Muscle of arm (tissue), 14 donors: ENCODE measurements at places on chromosomes 2 and 18. TPM values are rescaled to one million over a fixed set of nuclear protein-coding genes. Genes with fewer than 3 reads are reported as not detected.
A peak's percentile ranks its signal among the peaks of the same experiment; 100 is the strongest.

The FNDC4 gene
- 8.0 TPM for polyA plus RNA-seq

The ABCG5 gene
- polyA plus RNA-seq = 0.05 TPM

The DNAJC5G gene
- polyA plus RNA-seq = not detected

The CYP27A1 gene
- 10.3 TPM for polyA plus RNA-seq

The SLC30A3 gene
- polyA plus RNA-seq = 0.67 TPM

The LRP1B gene
- polyA plus RNA-seq = 2.2 TPM

The POTEJ gene
- 0.06 TPM for polyA plus RNA-seq

The LONRF2 gene
- 1.3 TPM for polyA plus RNA-seq

DNA sequence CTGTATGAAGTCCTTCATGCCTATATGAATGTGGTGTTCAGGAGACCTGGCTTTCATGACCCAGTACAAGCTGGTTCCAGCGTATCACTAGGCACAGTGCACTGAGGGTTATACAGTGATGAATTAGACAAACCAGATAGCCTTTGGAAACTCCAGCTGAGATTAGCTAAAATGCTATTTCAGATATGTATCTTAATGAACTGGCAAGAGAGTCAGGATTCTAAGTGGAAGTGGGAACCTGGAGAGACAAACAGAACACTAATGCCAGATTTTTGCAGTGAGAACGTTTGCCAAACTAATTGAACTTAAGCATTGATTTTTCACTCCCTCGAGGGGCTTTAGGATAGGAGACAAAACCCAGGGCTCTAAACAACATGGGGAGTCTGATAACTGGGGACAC is 66.1 kb upstream of the EMILIN2 start:
- no peak for DNase-seq

DNA sequence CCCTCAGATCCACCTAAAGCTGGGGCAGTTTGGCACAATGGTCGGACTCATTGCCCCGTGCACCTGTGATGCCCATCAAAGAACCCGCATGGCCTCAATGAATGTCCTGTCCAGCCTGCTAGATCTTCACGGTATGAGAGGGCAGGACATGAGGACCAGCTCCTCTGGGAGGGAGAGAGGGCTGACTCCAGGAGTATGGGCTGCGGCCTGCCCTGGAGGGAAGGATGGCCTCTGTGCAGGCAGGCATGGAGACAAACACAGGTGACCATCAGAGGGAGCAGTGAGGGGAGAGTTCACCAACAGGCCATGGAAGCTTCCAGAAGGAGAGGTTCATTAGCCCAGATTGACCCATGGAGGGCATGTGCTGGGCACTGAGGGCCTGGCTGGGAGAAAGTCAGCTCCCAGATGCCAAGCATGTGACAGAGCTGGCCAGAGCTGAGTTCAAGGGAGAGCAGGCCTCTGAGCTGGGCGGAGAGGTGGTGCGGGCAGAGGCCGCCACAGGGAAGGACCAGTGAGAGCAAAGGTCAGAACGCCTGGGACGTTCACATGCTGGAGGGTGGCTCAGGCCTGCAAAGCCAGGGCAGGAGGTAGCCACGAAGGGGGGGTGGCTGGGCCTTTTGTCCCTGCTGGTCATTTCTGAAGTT is 36.2 kb downstream of the HJURP start:
- no peak for DNase-seq

DNA sequence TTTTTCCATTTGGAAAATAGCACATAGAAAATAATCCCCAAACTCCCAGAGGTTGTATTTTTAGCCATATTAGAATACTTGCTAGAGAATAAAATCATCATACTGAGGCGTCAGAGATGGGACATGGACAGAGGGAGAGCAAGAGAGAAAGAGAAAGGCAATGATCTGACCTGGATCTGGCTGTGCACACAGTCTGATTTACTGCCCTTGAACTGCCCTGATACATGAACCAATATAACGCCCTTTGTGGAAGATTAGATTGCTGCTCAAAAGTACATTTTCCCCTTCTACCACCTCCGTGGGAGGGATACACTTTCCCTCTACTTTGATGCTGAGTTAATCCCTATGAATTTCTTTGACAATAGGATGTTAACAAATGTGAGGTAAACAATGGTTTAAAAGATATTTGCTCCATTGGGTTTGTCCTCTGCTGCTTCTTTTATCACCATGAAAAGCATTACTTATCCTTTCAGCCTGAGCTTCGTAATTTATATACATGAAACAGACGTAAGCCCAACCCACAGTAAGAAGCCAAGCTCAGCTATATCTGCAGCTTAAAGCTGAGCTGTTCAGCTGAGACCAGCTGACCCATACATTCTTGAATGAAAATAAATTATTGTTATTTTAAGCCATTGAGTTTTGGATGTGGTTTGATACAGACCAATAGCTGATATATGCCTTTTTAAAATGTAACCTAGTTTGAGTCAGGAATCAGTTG is 1664.6 kb upstream of the CELF4 start:
- no peak for DNase-seq

DNA sequence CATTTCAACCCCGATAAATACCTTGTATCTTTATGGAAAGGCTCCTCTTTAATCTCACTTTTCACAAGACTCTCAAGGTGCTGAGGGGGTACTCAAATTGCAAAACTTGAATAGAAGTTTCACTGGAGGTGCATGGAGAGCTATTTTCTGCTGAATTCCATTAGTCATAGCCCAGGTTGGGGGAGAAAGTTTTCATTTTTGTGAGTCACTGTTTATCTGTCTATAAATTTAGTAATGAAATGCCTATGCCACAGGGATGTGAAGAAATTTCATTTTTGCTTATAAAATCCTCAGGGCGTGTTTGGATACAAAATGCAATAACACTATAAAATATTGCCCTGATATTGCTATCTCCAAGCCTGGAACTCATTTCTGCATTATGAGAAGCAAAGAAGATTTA is 346.3 kb downstream of the LRATD1 start:
- DNase-seq = no peak

DNA sequence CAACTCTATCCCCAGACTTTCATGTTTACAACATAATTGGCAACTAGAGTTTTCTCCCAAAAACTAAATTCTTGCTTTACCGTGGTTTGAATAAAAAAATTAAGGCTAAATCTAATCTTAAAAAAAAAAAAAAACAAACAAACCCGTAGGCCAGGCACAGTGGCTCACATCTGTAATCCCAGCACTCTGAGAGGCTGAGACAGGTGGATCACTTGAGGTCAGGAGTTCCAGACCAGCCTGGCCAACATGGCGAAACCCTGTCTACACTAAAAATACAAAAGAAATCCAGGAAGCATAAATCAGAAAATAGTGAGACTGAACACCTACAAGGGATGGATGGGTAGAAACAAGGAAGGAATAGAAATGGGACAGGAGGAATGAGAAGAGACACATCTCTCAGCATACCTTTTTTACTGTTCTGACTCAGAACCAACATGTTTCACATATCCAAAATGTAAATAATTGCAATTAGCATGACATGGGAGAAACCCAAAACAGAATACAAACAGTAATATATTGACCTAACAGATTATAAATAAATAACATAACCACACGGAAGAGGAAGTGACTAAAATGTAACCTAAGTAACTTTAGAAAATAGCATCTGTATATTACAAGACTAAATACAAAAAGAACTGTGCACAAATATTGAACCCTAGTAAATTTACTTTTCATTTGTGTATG is 17.5 kb downstream of the MGAT4A start:
- DNase-seq = no peak

DNA sequence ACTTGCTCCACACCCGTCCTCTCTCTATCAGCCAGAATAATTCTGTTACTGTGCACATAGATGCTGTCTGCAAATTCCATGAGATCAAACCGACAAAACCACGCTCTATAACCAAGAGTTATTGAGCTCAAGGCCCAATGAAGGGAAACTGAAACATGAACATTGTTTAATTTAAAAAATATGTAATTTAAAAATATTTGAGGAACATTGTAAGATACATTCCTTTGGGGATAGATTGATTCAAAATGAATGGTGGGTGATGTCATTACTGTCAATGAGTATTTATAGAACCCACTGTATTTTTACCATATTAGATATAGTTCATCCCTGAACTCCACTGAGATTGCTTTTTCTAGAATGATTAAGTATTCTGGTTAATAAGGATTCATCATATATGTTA is 50.4 kb downstream of the NCKAP5 start:
- DNase-seq = no peak

DNA sequence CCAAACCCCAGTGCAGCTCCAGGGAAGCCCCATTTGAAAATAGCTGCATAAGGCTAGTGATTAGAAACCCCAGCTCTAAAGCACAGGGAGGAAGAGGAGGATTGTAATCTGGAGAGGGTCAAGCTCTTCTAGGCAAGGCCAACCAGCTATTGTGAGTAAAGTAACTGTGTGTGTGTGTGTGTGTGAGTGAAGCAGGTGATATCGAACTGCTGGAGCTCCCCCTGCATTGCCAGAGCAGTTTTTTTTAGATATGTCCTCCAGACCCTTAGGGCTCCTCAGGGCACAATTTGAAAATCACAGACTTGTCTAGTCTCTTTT is 177.4 kb upstream of the NABP1 start:
- DNase-seq = no peak

DNA sequence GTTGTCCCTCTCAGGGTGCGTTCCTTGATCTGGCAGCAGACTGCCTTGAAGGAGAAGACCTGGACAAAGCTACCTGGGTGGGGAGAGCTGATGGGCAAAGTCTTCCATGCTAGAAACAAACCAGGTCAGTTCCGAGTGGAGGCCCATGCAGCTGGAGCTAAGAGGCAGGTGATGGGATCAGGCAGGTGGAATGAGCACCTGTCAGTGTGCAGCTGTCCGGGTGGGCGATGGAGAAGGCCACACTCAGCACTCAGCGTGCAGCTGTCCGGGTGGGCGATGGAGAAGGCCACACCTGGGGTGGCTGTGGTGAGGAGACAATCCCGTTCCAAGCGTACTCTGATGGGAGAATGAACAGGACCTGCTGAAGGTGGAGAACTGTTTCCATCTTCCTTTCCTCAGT is 237.3 kb upstream of the MYT1L start:
- no peak for DNase-seq

GRCh38 chr2:191020221-191020741 is 6.3 kb upstream of the STAT1 start:
- peak; percentile 98 for DNase-seq

DNA sequence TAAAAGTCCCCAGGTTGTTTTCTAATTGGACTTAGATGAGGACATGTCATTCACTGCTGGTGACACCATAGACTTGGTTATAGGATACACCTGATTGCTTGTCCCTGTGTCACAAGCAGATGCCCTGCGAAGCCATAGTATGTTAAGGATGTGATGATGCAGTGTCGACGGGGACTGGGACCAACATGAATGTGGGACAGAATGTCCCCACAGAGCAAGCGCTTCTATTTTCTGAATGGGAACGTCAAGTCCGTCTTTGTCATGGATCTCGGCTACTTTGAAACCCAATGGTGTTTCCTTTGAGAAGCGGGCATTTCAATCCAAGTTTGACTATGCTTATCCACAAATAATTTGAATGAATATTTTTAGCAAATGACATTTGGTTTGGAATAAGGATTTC is 2.1 kb downstream of the GCG start:
- DNase-seq = no peak

DNA sequence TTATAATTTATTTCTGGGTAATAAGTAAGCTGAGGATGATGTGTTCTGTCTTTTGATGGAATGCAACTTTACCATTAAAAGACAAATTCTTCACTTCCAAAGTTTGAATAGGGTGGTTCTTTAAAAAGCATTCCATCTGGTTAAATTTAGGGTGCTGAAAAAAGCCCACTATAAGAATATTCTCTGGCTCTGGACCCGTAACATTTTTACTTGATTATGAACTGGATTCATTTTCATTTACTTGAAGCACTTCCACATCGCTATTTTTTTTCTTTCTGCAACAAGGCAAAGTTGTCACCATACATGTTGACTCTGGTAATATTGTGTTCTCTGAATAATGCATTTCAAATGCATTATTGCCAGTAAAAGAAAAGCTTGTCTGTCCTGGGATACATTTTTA is 344.6 kb downstream of the SATB2 start:
- no peak for DNase-seq

GRCh38 chr2:8251291-8251690 is 430.6 kb upstream of the ID2 start:
- DNase-seq = no peak

- DNase-seq = no peak
Observed at GRCh38 chr2:223760838-223761502, 76.4 kb downstream of the AP1S3 start.

DNA sequence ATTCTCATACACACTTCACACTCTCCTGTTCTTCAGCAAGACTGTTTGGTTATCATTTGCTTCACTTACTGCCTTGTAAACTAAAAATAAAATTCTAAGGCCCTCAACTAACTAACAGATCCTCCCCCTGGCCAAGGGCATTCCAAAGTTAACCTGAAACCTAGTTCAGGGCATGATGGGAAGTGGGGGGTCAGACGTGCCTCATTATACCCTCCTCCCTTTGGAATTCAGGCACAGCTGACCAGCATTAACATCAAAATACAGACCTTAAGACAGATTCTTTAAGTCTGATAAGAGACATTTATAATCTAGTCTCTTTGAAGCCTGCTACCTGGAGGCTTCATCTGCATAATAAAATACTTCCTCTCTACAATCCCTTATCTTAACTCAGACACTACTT is 221.0 kb downstream of the NOL4 start:
- DNase-seq = no peak

DNA sequence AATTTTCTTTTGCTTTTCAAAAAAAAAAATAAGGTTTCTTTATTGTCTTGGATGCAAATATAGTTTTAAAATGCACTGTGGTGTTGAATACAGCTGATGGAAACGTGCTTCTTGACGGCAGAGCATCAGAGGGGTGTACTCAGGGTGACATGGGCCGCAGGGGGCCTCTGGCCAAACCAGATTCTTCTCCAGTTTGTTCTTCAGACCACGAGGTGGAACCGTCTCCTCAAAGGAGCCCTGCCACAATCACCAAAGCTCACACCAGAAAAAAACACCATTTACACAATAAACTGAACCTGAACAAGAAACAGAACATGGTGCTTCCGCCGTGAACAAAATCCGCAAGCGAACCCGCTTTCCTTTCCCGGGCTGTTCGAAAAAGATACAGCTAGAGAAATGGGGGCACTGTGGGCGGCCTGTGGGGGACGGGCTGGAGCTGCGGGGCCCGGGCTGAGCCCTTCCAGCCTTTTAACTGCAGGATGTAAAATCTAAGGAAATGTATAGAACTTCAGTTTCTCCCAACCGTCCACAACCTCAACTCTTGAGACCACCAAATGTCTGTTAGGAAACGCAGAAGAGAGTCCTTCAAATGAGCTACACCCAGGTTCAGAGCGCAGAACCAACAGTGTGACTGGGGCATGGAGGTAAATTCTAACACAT is 34.5 kb downstream of the PSMG2 start:
- no peak for DNase-seq

- DNase-seq = no peak
Observed at GRCh38 chr2:11955314-11955713, 208.9 kb downstream of the LPIN1 start.

GRCh38 chr18:64119916-64120315 is 29.0 kb downstream of the LINC00305 start:
- no peak for DNase-seq

DNA sequence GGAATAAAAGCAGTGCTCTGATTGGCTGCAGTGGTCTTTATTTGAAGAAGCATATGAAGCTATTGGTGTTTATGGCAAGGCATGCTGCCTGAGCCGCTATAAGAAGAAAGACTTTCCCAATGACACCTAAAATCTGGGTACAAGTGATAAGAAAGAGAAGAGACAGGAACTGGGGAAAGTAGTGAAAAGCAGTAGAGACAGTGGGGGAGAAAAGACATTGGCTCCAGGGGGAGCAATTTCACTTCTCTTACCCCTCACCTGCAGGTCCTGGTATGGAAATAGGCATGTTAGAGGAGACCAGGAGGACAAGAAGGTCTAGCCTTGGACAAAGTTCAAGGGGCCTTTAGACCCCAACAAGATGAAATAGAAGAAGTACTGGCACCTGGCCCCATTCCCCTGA is 47.1 kb downstream of the PLCL1 start:
- no peak for DNase-seq

GRCh38 chr2:195313962-195314361 is 343.1 kb upstream of the SLC39A10 start:
- DNase-seq = no peak
